ENCODE measurements at places on chromosomes 12 and 14. TPM values are rescaled to one million over a fixed set of nuclear protein-coding genes. Genes with fewer than 3 reads are reported as not detected.

The FRMD6 gene
- total RNA-seq = 258 TPM

The PGF gene
- 0.60 TPM for total RNA-seq

The PDZRN4 gene
- under 0.01 TPM for total RNA-seq

The TOMM20L gene
- total RNA-seq = not detected

The PTPRQ gene
- 2.9 TPM for total RNA-seq

The OR6C2 gene
- total RNA-seq = not detected

The KRT74 gene
- total RNA-seq = not detected

The ISM2 gene
- total RNA-seq = 0.89 TPM

The SERPINA1 gene
- total RNA-seq = 0.30 TPM

The GPD1 gene
- total RNA-seq = not detected

The SOX5 gene
- 6.2 TPM for total RNA-seq

The CMKLR1 gene
- total RNA-seq = 0.28 TPM

The WIF1 gene
- not detected for total RNA-seq

The DBX2 gene
- total RNA-seq = not detected

Measured in smooth muscle cell of the umbilical artery (primary cell).